Adipocyte (in vitro differentiated cells): ENCODE measurements at places on chromosomes 4 and X.

DNA sequence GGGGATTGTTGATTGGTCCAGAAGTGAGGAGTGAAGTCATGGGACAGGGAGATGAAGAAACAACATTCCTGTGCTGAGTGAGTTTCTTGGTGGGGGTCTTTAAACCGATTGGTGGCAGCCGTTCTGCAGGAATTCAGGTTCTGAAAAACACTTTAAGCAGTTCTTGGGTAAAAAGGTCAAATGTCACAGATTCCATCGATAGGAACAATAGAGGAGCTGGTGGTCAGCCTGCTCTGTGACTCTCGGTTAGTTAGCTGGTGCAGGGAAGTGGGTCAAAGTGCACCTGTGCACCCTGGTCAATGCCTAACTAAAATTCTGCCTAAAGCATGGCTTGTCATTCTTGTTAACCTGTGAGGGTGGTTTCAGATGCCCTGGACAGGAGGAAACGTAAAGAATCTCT lies 34.6 kb upstream of the MGST2 start:
- DNase-seq = no peak

GRCh38 chr4:8015512-8015911 lies 75.9 kb upstream of the AFAP1 start:
- peak; percentile 43 for DNase-seq

- no peak for DNase-seq
Measured at GRCh38 chr4:24808955-24809354, 13.6 kb downstream of the SOD3 start.

- DNase-seq = peak; percentile 63
Measured at GRCh38 chrX:133726211-133726630, 259.2 kb downstream of the GPC3 start.

- peak; percentile 83 for DNase-seq
Measured at GRCh38 chrX:45479196-45479834, 278.6 kb upstream of the DIPK2B start.
